ENCODE measurements at places on chromosomes 1 and 21. TPM values are rescaled to one million over a fixed set of nuclear protein-coding genes. Genes with fewer than 3 reads are reported as not detected.
A peak's percentile ranks its signal among the peaks of the same experiment; 100 is the strongest.

Gene SPAG17
- 15.2 TPM for polyA plus RNA-seq

Gene CNKSR1
- polyA plus RNA-seq: 15.4 TPM

Gene GNG4
- polyA plus RNA-seq: 5.2 TPM

Gene CNIH3
- polyA plus RNA-seq: 10.5 TPM

Gene ANKRD34A
- polyA plus RNA-seq: 0.57 TPM

Gene LCE2B
- not detected for polyA plus RNA-seq

Gene NUP210L
- polyA plus RNA-seq: 0.17 TPM

DNA sequence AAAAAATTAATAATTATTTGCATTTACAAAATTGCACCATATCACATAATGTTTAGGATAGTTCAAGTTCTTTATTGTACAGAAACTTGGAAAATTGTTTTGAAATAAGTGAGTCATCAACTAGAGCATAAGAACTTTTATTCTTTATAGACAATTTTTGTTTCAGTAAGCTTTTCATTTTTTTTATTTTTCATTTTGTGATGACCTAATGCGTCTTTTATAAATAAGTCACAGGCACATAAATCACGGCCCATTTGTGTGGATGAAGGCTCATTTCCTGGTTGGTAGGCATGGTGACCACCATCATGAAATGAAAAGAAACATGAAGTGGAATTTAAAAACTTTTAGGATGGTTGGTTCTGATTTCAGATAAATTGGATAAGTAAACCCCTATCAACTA is 39.3 kb downstream of the SPAG17 start:
- DNase-seq: no peak

DNA sequence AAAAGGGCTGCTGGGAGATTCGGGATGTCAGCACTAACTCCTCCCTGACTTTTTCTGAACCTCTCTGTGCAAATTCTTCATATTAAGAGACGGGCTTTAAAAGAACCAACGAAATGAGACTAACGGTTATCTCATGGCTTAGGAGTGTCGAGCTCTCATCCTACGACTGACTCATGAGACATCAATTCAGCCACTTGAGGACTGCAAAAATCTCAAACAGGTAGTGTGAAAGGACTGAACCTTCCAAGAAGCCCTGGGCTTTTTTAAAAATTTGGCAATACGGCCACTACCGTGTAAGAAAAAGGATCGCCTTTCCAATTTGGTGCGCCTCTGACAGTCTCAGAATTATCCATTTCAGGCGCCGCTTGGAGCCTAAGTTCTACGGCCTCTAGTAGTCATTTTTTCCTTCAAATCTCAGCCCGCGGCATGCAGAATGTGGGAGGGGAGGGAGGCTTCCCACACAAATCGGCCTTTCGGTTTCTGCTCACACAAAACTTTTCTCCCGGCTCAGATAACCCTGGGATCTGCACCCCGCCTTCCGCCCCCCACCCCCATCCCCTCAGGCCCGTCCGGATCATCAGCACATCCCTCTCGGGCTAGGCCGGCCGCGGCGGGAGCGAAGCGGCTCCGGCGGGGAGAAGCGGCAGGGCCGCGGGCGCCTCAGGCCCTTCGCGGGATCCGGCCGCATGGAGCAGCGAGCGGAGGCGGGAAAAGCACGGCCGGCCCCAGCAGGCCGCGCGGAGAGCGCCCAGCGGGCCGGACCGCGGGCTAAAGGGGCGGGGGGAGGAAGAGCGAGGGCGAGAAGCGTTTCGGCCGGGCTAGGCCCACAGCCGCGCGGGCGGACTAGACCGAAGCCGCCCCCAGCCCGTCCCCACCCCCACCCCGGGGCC is 618 bp downstream of the HNRNPR start:
- no peak for DNase-seq

DNA sequence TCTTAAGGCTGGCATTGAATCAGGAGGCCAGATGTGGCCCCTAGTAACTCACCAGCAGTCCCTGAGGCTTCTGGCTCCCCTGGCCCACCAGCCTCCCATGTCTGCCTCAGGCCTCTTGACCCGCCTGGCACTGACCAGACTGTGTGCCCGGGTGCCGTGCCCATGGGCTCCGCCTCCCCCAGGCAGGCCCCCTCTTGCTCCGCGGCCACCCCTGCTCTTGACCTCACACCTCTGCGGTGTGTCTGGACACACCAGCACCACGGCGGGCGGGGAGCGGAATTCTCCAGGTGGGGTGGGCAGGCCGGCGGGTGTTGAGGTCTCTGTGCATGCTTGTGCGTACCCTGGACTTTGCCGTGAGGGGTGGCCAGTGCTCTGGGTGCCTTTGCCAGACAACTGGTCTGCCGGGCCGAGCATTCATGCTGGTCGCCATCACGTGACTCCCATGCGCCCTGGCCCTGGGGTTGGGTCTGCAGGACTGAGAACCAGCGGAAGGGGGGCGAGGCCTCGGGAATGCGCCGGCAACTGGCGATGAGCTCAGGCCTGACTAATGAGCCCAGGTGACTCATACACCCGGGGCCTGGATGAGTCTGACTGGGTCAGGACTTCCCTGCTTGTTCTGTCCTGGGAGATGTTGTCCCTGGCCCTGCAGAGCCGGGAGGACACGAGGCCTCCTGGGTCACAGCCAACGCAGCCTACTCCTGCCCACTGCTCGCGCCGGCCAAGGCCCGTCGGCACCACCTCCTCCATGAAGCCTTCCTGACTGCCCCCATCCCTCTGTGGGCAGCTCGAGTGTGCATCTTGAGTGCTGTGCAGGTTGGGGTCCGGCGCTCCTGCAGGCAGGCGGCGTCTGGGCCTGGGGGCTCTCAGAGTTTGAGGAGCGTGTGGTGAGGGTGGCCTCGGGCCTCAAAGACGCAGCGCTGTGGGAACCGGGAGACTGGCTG is 22.6 kb downstream of the COL18A1 start:
- no peak for DNase-seq

DNA sequence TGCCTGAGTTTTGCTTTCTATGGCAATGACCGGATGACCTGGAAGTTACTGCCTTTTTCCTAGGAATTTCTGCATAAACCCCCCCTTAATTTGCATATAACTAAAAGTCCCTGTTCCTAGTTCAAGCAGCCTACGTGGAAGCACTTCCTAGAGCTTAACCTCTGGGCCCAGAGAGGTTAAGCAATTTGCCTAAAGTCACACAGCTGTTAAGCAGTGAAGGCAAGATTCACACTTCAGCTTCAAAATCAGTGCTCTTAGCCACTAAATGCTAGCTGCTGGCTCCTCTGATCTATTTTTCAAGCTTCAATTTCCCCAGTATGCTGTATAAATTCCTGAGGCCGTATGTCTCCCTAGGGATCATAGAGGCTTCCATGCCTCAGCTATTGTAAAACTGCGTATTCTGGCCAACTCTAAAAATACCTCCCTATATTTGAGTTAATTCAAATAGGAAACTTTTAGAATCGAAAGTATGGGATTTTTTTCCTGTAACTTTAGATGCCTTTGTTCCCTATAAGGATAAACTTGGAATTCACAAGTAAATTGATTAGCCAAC is 53.1 kb upstream of the CD5L start:
- DNase-seq: no peak

- no peak for DNase-seq
Observed at GRCh38 chr1:200916152-200916551, 21.5 kb downstream of the INAVA start.

GRCh38 chr1:190835658-190836057 is 358.0 kb upstream of the BRINP3 start:
- no peak for DNase-seq

- DNase-seq: no peak
Observed at GRCh38 chr1:77926561-77927357, 38.3 kb downstream of the NEXN start.

DNA sequence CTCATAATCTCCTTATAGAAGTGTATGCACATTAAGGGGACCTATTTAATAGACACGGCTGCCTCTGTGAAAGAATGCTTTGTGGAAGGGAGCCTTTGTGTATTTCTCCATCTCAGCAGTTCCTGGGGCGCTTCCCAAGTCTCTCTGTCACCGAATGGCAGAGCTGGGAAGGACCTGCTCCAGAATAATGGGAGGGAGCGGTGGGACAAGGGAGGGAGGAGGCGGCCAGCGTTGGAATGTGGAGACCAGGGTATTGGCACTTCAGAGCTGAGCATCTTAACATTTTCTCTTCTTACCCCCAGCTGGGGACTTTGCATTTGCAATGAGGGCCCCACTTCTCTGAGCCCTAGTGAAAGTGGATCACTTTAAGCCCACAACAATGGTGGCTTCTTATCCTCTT is 23.9 kb downstream of the CACHD1 start:
- DNase-seq: no peak

DNA sequence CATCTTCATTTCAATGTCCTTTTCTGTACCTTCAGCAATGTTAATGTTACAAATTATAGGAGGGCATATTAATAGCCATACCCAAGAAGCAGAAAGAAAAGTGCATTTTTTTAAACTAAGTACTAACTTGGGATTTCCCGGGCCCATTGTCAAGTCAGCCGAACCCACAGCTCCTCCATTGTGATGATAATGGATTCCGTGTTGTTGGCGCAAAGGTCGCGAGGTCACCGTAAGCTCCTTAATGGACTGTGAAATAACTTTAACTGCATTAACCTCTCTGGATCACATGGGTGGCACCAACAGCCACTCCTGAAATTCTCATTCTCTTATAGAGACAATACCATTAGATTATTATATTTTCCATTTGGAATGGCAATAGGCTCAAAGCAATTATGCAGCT is 250.6 kb upstream of the RRP15 start:
- no peak for DNase-seq

GRCh38 chr1:32769524-32770220 is 47.5 kb downstream of the YARS1 start:
- DNase-seq: no peak

- DNase-seq: no peak
Observed at GRCh38 chr1:172486805-172487454, 43.1 kb upstream of the PIGC start.

GRCh38 chr21:18244671-18245463 is at the start of gene CHODL:
TSS of gene CHODL (plus strand) at chr21:18244833. CDS start at chr21:18245224, 391 bp downstream.
- DNase-seq: peak; percentile 18

DNA sequence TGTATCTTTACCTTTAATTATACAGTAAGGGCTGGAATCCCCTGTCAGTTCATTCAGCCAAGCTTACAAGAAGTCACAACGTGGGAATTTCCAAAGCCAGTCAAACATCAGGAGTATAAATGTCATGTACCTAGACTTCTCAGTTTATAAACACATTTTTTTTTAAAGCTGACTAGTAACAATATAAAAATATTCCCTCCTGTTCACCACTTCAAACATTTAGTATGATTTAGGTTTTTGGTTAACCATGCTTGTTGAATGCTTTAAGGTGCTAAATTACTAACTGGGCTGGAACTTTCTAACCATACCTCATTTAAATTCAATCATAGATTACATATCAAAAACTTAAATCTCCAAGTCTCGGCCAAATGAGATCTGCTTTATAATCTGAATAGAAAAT is 44.0 kb downstream of the JAK1 start:
- DNase-seq: no peak

Data from left kidney (tissue), 8 donors.